ENCODE measurements at places on chromosomes 1 and 21.

DNA sequence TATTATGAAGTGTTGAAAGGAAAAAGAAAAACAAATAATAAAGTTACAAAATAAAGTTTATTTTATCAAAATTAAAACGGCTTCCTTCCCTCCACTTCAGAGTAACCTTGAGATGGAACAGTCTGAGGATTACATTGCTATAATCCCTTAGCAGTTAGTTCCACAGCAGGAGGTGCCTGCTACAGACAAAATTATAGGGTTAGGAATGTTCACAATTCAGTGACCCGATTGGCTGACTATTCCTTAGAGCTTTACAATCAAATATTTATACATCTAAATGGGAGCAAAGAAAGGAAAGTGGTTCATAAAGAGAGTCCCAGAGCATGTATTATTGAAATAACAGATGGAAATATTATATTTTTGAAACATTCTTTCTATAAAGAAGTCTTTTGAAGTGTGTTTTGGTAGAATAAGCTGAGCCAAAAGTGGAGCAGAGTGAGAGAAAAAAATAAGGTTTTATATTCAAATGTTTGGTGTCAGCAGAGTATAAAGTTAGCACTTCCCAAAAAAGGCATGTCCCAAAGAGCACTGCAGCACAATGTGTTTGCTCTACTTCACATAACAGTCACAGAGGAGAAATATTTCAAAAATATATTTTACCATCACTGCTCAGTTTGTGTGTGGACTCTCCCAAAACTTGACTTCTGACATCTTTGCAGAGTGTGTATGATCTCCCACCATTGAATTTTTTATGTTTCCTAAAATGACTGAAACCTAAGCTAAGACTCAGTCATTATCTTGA lies 71.4 kb upstream of the GORAB start:
- DNase-seq: no peak

DNA sequence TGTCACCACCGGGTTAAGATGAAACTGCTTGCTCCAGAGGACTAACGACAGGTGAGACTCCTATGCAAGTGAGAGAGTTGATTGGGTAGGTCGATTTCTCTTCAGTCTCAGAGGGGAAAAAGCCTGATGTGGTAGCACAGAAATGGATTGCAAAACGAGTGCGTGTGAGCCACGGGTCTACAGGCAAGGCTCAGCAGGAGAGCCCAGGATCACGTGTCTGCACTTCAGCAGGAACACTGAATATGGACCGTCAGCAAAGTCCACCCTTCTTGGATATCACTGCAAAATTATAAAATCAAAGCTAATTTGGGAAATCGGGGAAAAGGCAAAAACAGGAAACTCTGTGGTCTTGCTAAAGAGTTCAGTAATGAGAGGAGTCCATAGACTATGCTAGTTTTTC lies 107.7 kb upstream of the ZNF648 start:
- DNase-seq: no peak

GRCh38 chr1:25799935-25800702 lies at the start of gene SELENON:
Gene SELENON, plus strand, starts transcription at chr1:25800193. Its CDS starts 38 bp downstream, at chr1:25800231.
- DNase-seq: no peak

DNA sequence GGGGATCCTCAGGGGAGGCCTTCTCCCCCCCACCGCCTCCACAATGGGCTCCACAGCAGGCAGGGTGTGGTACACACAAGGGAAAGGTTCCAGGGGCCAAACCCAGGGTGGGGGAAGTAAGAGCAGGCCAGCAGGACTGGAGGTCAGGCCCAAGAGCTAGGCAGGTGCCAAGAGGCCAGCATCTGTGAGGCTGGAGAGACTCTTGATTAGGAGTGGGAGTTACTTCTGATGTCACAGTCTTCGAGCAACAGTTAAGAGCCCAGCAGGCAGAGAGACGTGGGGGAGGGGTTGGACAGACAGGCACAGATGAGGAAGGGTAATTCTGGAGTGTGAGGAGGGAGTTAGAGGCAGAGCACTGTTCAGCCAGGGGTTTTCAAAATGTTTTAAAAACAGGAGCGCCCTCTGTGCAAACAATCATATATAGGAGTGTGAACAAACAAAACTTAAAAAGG lies 55.8 kb downstream of the SLC9A1 start:
- no peak for DNase-seq

GRCh38 chr1:150259758-150260669 lies 2.4 kb downstream of the CA14 start:
- no peak for DNase-seq

GRCh38 chr1:226332947-226333346 lies 24.0 kb upstream of the LIN9 start:
- DNase-seq: no peak

DNA sequence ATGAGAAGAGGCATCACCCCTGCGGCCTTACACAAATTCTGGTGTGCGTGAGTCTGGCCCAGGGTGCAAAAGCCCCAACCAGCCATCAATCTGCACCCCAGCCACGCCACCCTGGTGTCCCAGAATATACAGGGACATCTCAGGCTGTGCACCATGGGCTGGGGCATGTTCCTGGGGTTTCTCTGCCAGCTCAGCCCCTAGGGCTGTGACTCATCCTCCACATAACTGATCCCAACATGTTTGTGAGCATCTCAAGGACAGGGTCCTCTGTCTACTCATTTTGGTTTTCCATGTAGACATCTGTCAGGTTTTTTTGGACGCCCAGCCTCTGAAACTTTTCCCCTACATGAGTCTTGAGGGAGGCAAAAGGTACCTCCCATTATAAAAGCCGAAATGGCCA lies 511 bp downstream of the ZNF683 start:
- DNase-seq: no peak

- no peak for DNase-seq
These were observed 54.7 kb downstream of the PDE9A start for GRCh38 chr21:42708107-42708506.

- no peak for DNase-seq
These were observed 29.9 kb downstream of the DHRS3 start for GRCh38 chr1:12587981-12588640.

GRCh38 chr1:224559981-224560728 lies 56.0 kb upstream of the CNIH3 start:
- no peak for DNase-seq

DNA sequence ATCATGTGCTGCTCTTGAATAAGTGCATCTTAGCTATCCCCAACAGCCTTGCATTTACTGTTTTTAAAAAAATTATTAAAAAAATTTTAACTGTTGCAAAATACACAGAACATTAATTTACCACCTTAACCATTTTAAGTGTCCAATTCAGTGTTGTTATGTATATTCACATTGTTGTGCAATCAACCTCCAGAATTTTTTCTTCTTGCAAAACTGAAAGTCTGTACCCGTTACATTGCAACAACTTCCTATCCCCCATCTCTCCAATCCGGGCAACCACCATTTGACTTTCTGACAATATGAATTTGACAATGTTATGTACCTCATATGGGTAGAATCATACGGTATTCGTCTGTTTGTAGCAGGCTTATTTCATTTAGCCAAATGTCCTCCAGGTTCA lies 83.1 kb downstream of the FMN2 start:
- DNase-seq: no peak

DNA sequence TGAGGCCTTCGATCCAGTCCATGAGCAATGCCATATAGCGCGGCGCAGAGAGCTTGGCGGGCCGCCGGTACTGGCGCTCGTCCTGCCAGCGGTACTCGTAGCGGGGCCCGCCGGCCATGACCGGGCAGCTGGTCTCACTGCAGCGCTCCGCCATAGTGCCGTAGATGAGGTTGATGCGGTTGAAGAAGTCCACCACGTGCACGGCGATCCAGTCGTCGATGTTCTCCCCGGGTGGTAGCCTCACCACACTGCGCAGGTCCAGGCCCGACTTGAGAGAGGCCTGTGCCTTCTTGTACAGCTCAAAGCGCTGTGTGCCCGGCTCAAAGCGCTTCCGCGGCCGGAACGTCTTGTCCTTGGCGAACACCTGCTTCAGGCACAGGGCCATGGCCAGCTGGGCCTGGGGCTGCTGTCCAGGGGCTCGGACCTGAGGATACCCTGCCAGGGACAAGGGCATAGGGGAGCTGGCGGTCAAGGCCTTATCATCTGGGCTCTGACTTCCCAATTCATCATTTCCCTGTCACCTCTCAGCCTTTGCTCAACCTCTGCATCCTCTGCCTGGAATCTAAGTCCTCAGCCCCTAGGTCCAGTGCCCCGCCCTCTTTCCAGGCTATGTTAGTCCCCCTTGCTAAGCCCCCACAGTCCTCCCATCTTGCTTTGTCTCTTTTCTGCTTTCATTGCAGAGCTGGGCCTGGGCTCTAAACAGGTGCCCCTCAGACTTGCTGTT lies 3.5 kb downstream of the MOB3C start:
- no peak for DNase-seq

GRCh38 chr1:21736876-21737275 lies 46.1 kb downstream of the USP48 start:
- DNase-seq: no peak

DNA sequence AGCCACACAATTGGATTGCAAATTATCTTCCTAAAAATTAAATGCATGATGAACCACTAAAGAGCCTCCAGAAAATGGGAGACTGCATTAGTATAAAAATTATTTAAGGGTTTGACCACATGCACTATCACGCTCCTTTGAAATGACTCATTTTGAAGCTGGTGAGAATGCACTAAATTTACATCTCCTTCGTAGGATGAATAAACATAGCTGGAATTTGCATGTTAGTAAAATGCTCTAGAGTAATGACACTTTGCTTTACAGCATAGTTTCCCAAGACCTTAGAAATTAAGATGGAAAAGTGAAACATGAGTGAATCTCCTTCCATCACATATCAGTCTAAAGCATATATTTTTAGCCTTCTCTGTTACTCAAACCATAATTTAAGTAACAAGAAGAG lies 2.4 kb downstream of the PLPPR4 start:
- DNase-seq: no peak

DNA sequence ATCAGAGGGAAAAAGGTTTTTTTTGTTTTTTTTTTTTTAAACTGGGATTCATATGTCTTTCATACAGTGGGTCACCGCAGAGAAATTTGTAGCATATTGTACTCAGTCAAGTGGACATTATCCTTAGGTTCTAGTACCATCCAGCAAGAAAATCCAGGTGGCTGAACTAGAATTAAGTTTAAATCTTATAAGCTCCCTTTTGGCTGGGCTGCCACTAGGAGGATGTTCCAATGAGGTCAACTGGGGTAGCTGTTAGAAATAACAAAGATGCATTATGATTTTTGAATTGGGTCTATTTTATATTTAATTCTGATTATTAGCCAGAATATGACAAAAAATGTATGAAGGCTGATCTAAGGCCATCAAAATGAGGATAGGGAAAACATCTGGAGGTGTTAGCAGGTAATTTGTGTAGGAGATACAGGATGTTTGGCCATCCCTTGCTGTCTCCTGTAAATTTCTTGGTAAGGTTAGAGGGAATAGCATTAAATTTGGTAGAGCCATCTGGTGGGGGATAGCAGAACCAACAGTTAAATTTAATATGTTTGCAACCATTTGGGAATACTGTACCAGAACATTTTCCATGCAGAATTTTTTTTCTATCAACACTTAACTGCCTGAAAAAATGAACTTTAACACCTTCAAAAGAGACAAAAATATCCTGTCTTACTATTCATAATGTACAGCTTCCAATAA lies 568.5 kb upstream of the B3GALT2 start:
- DNase-seq: no peak

- DNase-seq: no peak
These were observed 5.2 kb downstream of the INKA2 start for GRCh38 chr1:111733992-111734341.

DNA sequence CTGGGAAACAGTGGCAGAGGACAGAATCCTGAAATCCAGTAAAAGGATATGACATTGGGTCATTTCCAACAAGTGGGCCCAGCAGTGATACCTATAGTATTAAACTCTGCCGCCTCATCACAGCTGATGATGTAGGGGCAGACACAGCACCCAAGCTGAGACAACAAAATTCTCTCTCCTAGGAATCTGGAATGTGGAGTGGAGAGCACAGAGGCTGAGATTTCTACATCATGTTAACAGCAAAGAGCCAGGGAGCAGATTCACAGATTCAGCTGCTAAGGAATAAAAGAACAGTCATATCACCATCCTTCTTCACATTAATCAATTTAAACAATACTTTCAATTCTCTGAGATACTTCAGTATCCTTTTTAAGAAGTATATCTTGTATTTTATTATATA lies 61.9 kb downstream of the CRP start:
- DNase-seq: no peak

GRCh38 chr1:192477630-192478029 lies 97.9 kb upstream of the RGS1 start:
- no peak for DNase-seq

GRCh38 chr1:15322648-15323350 lies 75.8 kb downstream of the FHAD1 start:
- no peak for DNase-seq

GRCh38 chr21:16847211-16847610 lies 665.6 kb upstream of the CXADR start:
- DNase-seq: no peak

- no peak for DNase-seq
These were observed 139.4 kb downstream of the DHRS3 start for GRCh38 chr1:12478612-12478985.

- no peak for DNase-seq
These were observed 49.5 kb downstream of the DR1 start for GRCh38 chr1:93395195-93395594.

- DNase-seq: no peak
These were observed 13.6 kb downstream of the G0S2 start for GRCh38 chr1:209688746-209689234.

- no peak for DNase-seq
These were observed 22.6 kb upstream of the TRABD2B start for GRCh38 chr1:48019714-48020315.

- no peak for DNase-seq
These were observed 101.1 kb upstream of the JUN start for GRCh38 chr1:58884706-58885661.

- no peak for DNase-seq
These were observed 304 bp downstream of the PLPPR5 start for GRCh38 chr1:99004254-99004860.

DNA sequence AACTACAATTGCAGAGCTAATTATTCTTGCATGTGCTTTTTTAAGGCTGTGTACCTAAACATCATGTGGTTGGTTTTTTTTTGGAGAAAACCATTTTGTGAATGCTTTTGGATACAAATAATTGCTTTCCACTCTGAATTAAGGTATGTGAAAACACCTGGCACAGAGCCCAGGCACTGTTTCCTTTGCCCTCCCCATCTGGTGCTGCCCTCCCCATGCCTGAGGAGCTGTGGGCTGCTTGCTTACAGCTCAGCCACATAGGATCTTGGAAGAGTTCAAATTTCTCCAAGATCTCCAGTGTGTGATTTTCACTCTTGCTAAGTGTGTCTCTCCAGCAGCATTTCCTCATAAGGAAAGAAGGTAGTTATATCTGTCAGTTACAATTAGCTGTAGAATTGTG lies 27.8 kb downstream of the DNM3 start:
- no peak for DNase-seq

Data from activated CD8-positive, alpha-beta memory T cell treated with anti-CD3 and anti-CD28 coated beads for 1 hour (primary cell).